Non-pigmented ciliary epithelial cell (primary cell): ENCODE measurements at places on chromosomes 2 and 18.
A peak's percentile ranks its signal among the peaks of the same experiment; 100 is the strongest.

DNA sequence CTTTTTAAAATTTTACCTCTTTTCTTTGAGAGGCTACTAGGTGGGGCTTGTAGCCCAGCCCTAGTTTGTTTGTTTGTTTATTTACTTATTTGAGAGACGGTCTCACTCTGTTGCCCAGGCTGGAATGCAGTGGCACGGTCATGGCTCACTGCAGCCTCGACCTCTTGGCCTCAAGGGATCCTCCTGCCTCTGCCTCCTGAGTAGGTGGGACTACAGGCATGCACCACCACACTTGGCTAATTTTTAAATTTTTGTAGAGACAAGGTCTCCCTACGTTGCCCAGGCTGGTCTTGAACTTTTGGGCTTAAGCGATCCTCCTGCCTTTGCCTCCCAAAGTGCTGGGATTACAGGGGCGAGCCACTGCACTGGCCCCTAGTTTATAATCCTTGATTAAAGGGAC is 35.0 kb downstream of the ERLEC1 start:
- DNase-seq: no peak

DNA sequence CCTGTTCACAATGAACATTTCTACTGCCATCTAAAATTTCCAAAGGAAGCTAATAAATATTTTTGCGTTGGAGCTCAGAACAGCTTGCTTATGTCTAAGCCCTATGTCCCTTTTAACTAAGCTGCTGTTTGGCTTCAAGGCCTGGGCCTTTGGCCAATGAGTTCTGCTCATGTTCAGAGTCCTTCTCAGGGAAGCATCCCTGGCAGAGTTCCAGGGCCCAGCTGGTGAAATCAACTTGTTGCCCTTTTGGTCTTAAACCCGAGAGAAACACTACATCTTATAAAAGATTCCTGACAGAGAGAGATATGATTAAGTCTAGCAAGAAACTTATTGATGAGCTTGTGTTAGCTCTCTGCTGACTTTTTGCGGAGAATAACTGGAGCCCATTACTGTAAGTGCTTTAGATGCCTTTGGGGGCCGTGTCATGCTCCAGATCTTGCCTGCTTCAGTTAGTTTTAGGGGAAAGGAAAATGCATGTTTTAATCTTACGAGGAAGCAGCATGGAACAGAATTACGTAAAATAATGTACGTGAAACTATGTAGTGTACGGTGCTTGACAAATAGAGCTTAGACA is 102.5 kb upstream of the NOSTRIN start:
- DNase-seq: no peak

GRCh38 chr18:36634573-36635216 is 194.1 kb downstream of the TPGS2 start:
- DNase-seq: no peak

GRCh38 chr18:28768791-28769768 is 592.1 kb upstream of the CDH2 start:
- DNase-seq: no peak

DNA sequence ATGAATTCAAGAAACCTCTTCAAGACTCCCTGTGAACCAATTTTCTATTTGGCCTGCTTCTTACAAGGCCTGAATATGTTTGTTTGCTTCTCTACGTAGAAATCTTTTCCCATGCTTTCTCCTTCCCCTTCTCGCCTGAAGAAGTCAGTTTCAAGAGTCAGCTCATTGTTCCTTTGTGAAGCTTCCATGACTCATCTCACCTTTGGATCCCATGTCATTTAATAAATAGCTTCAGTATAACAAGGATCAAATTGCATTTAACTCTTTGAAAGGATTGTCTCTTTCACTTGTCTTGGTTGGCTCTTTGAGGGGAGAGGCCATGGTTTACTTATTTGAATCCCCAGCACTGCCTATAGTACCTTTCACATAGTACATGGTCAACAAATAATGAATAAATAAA is 28.4 kb downstream of the CPS1 start:
- peak; percentile 1 for DNase-seq

DNA sequence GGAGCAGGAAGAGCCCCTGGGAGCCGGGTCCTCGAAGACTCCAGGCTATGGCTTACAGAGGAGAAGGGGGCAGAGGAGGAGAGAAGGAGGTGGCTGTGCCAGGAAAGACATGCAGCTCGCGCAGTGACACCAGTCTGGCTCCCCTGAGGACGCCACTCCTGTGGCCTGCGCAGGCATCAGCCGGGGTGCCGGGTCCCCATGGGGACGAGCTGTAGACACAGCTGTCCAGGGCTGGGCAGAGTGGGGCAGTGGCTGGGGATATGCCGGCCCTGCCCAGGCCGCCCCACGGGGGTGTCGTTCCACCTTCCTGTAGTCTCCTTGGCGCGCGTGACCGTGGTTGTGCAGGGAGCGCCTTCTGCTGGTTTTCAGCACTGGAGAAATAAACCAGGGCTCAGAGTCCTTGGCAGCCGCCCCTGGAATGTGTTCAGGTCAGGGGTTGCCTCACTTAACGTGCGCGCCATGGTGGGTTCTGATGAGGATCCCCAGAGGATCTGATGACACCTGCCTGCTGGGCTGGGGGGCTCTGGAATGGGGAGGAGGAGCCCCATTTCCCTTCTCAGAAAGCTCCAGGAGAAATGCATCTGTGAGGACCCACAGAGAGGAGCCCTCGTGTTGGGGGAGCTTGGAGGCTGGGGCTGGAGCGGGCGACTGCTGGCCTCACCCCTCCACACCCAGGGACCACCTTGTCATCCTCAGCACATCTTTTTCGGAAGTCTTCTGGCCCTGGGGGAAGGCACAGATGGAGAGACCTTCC is 26.7 kb downstream of the RAMP1 start:
- DNase-seq: no peak

DNA sequence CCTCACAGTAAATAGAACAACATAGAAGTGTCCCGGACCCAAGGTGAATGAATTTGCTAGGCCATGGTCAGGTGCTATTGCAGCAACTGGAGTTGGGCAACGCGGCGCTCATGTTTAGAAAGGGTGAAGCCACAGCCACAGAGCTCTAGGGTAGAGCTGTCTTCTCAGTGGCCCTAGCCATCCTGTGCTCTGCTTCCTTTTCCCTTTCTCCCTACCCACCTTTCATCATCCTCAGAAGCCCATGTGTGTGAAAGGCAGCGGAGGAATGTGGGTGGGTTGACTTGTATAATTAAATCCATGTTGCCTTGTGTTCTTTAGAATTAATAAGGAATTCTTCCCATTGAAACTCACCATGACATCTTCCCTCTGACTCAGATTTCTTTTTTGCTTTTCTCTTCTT is 336.7 kb downstream of the OSR1 start:
- peak; percentile 56 for DNase-seq

- DNase-seq: no peak
Measured at GRCh38 chr2:10002681-10003080, 40.7 kb upstream of the KLF11 start.

GRCh38 chr2:120985997-120986651 is 250.5 kb downstream of the GLI2 start:
- no peak for DNase-seq

DNA sequence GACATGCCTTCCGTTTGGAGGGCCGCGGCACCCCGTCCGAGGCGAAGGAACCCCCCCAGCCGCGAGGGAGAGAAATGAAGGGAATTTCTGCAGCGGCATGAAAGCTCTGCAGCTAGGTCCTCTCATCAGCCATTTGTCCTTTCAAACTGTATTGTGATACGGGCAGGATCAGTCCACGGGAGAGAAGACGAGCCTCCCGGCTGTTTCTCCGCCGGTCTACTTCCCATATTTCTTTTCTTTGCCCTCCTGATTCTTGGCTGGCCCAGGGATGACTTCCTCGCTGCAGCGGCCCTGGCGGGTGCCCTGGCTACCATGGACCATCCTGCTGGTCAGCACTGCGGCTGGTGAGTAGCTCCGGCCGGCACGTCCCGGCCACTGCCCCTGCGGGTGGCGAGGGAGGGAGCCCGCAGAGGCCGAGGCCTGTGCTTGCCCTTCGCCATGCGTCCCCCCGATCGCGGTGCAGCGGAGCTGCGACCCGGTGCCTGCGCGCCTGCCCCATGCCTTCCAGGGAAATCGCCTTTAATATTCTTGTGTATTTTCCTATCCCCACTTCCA is 1.2 kb downstream of the BMPR2 start:
- no peak for DNase-seq

- no peak for DNase-seq
Measured at GRCh38 chr2:29977284-29977683, 55.9 kb upstream of the ALK start.

DNA sequence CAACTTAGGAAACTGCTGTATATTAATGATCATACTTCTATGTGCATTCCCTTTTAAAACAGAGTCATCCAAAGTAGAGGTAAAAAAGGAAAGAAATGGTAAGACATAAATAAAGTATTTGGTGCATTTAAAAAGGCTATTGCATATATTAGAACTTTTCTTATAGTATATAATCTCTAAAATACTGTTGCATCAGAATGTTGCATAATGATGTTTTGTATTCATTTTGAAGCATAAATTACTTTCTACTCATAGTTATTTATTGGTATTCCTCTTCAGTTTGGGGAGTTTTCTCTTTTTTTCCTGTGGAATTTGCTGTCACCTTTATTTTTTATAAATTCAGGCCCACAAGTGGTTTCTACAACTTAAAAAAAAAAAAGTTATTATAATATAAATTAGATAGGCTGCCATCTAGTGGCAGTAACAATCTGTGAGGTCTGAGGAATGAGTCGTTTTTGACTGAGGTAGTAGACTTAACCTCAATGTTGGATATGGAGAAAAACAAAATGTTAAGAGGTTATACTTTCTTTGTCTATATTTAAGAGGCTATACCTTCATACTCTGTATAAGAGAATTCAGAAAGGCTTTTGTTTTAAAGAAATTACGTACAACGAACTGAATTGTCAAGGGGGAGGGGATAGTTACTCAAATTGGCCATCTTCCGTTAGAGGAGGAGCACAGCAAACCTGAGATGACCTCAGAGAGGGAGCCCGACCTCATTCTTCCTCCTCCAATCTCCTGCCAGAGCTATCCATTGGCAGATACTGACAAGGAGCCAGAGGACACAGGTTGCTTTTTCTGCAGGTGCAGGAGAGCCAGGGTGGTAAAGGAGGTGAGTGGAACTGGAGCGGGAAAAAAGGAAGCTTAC is 23.8 kb downstream of the ANKAR start:
- DNase-seq: no peak

DNA sequence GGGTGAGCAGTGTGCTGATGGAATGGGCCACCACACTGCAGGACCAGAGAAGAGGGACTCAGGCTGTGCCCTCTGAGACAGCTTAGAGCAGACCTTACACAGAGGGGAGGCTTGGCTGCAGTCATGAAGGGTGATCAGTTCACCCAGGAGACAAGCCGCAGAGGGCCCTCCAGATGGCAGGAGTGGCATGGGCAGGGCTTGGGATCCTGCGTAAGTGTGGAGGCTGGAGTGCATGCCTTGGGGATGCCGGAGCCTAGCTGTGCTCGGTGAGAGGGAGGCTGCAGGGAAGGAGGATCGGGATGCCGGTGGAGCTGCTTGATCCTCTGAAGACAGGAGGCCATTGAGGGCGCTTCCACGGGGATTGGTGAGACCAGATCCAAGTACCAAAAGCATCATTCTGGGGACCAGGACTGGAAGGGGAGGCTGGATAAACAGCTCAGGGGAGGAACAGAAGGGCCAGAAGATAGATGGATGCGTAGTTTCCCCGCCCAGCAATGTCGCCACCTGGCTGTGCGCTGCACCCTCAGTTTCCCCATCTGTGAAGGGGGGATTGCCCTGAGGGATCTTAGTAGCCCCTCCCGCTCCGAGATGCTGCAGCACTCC is 163.4 kb downstream of the INHBB start:
- no peak for DNase-seq

- DNase-seq: no peak
Measured at GRCh38 chr18:9792565-9793245, 84.6 kb downstream of the RAB31 start.

GRCh38 chr2:15010346-15010745 is 377.8 kb downstream of the LRATD1 start:
- DNase-seq: no peak

DNA sequence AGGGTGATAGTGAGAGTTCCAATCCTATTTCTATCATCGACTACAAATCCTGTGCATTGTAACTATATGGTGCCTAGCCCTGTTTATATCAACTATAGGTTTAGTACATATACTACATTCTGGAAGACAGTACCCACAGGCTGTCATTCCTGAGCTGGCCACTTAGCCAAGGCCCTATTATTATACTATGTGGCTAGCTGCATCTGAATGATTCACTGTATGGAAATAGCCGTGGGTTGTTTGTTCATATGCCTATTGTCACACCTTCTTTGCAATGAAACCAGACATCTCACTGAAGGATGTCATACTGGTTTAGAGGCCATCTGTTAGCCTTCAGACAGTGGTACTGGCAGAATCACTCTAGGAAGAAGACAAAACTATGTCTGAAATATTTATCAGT is 62.3 kb upstream of the FSIP2 start:
- no peak for DNase-seq
